ENCODE measurements at places on chromosomes 3 and 15. TPM values are rescaled to one million over a fixed set of nuclear protein-coding genes. Genes with fewer than 3 reads are reported as not detected.

The EDEM1 gene
- 19.0 TPM for total RNA-seq

The HYAL1 gene
- total RNA-seq = 1.6 TPM

- no peak for DNase-seq
Measured at GRCh38 chr15:33320017-33320416, 9.2 kb downstream of the RYR3 start.

- no peak for DNase-seq
Measured at GRCh38 chr3:48411606-48412374, 18.1 kb downstream of the PLXNB1 start.

The AGTR1 gene
- total RNA-seq = 0.20 TPM

The ZNF385D gene
- total RNA-seq = 34.3 TPM

DNA sequence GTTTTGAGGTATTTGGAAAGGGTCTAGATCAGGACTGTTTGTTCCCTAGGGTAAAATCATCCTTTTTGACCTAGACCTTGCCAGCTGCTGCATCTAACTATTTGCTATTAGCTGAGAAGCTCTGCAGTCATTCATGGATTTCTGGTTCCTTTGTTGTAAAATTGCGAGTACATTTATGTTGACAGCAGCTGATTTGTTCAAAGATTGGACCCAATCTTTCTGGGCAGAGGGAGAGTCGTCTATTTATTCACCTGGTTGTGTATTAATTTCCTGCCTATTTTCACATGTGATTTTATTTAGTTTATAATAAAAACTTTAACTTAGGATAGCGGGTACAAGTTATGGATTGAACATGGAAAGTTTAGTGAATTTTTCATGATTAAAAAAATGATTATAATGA lies 236.3 kb downstream of the CNTN4 start:
- DNase-seq = no peak

- no peak for DNase-seq
Measured at GRCh38 chr15:69451951-69452691, 497 bp upstream of the RPLP1 start.

DNA sequence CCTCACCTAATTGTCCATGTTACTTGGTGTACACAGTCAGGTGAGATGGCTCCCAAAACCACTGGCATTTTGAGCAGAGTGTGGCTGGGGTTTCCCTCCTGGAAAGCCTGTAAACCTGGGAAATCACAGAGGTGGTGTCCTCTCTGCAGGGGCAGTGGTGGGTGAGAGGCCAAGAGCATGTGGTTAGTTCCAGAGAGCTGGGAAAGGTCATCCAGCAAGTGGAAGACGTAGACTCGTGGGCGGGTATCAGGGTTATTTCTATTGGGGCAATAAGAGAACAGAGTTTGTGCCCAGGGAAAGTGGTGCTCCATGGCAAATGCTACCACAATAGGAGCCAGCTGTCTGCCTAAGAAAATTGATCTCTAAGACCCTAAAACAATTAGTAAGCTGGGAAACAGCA lies 44.6 kb upstream of the LIMD1 start:
- DNase-seq = no peak

The TGM5 gene
- total RNA-seq = not detected

- no peak for DNase-seq
Measured at GRCh38 chr3:194223951-194224350, 88.0 kb downstream of the HES1 start.

DNA sequence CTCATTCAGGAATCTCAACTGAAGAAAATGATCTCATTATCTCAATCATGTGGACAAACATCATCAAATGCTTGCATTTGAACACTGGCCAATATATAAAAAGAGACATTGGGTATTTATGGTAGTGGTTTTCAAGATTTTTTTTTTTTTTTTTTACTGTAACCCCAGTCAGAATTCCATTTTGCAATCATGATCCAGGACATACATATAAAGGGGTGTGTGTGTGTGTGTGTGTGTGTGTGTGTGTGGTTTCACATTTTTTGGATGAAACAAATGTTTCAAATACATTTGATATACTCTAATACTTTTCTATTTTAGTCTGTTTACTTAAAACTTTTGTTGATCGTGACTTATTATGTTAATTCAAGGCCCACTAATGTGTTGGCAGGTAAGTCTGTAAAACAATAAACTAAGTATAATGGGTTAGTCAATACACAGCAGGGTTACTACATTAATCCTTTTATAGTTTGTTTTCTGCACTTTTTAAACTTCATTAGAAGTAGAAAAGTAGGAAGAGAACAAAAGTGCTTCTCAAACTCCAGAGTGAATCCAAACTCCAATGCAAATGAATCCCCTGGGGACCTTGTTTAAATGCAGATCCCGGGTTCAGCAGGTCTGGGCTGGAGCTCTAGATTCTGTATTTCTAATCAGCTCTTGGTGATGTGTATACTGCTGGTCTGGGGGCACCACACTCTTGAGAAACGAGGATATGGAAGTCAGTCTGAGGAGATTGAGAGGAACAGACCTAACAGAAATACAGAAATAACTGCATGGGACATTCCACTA lies 17.6 kb downstream of the THRB start:
- no peak for DNase-seq

The ZDHHC19 gene
- 2.7 TPM for total RNA-seq

- DNase-seq = no peak
Measured at GRCh38 chr15:27061739-27062138, 90.8 kb downstream of the GABRG3 start.

DNA sequence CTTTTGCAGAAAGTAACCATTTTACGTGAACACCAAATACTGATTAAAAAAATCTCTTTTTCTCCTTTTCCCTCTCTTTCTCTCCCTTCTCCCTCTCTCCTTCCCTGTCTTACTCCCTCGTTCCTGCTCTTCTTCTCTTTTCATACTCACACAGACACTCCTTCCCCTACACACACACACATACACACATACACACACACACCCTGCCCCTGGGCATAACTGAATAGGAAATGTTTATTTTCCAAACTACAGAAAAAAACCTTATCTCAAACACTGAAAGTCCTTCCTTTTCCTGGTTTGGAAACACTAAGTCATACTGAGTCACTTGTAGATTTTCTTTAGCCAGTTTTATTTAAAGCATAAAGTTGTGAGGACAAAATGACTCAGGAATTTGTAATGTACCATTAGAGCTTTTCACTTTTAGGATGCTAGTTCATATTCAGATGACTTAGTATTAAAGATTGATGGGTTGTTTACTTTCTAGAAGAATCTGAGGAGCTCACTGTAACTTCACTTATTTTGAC lies 62.4 kb downstream of the MBNL1 start:
- DNase-seq = no peak

The FBXL22 gene
- 1.3 TPM for total RNA-seq

The ATP13A4 gene
- 106 TPM for total RNA-seq

- DNase-seq = no peak
Measured at GRCh38 chr3:133023362-133023761, 14.8 kb upstream of the TMEM108 start.

The LMAN1L gene
- 0.79 TPM for total RNA-seq

DNA sequence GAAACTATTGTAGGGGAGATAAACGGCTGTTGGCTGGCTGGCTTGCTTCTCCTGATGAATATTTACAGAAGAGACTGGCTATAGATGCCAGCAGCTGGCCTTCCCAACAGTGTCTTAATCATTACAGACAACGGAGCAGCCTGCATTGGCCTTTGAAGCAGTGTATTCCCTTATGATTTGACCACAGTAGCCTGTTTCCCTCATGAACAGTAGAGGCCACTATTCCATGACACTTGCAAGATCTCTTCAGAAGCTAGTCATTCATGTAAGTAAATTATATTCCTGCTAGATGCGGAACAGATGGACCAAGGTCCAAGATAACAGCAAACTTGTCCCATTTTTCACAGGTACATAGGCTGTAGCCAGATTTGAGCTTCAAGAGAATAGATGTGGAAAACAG lies 47.3 kb downstream of the TMCO5A start:
- DNase-seq = no peak

GRCh38 chr3:47780741-47781684 lies 680 bp downstream of the SMARCC1 start:
- DNase-seq = peak; percentile 63

DNA sequence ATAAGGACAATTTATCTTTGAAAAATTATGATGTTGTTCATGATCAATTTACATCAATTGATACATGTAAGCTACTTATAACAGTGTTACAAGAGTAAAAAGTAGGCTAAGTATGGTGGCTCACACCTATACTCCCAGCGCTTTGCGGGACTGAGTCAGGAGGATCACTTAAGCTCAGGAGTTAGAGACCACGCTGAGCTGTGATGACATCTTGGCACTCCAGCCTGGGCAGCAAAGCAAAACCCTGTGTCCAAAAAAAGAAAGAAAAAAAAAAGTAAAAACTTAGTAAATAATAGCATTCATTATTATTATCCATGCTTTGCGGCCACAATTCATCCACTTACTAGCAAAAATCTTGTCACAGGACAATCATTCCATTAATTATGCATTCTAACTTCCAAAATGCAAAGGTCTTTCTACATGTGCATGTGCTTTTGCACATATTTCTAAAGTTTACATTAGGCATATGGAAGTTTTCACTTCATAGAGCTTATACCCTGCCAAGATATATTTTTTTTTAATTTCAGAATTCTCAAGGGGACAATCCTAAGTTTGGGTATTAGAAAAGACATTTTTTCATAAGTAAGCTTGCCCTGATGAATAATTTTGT lies 243.3 kb upstream of the RARB start:
- no peak for DNase-seq

Data from dorsolateral prefrontal cortex (tissue), 122 donors.